ENCODE measurements at places on chromosomes 3 and 15.
A peak's percentile ranks its signal among the peaks of the same experiment; 100 is the strongest.

DNA sequence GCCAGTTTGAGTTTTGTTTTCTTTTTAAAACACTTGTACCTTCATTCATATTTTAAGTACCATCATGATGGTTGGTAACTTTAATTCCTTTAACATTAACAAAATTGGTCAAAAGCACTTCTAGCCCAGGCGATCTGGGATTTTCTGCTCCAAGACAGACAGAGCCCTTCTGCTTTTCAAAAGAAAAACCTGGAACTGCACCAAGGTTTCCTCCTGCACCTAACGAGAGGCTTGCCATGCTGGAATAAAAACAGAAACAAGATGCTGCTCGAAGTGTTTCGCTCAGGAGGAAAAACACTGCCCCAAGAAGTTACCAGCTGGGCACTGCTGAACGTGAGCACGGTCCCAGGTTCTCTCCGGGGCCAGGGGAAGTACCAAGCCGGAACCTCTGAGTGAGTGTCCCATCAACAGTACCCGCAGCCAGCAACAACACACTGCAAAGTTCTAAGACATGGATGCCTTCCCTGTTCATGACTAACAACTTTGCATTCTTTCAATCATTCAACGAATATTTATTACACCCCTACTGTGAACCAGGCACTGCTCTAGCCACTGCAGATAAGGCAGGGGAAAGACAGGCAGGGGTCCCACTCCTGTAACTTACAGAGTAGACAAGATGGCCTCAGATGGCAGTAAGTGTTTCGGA lies 98.8 kb downstream of the XXYLT1 start:
- DNase-seq, result peak; percentile 61

DNA sequence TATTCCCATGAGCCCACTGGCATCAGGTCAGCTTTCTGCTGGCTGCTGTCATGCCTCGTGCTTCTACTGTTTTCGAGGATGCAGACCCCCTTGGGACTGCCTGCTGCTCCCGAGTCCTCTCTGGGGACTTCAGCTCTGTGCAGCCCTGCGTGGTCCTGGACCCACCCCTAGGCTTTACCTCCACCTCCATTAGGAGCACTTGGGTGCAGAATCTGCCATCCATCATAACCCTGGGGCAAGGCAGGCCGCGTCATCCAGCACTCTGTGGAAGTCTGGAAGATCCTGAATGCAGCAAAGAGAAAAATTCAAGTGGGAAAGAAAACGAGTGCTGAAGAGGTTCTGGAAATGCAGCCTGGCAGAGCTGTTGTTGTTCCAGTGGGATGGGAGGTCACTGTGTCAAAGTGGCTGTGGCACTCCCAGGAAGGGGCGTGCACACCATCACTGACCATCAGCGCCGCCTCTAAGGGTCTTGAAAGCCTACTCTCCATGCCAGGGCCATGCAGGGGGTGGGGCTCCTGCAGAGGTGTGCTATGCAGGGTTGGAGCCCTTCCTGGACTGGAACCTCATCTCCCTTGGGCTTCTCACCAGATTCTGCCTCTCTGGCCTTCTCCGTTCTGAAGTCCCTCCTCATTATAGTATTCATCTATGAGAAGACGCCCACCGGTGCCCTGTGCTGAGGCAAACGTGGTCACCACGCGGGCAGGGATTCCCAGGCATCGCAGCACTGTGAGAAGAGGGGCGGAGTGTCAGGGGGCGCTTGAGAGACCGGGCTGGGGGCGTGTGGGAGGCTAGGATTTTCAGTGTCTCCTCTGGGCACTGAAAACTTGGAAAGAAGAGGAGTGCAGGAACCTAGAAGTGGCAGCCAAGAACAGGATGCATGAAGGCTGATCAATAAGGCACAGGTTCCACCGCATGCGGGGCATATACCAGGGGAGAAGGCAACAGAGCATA lies 12.5 kb downstream of the EPB42 start:
- no peak for DNase-seq

GRCh38 chr3:77932926-77933325 lies 893.0 kb downstream of the ROBO2 start:
- no peak for DNase-seq

DNA sequence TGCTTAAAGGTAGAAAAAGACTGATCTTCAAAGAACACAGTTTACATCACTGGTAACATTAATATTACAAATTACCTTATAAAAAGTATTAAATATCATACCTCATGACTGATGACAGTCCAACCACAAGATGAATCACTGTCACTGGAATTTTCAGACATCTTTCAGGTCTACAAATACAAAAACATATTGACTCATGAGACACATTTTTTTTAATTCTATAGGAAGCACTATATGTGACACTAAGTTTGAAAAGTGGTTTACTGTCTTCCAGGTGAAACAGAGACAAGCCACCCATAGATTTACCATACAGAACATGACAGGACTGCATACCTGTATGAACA lies 18.9 kb downstream of the CCPG1 start:
- DNase-seq, result peak; percentile 7

GRCh38 chr15:92118162-92118935 lies 264.8 kb downstream of the SLCO3A1 start:
- peak; percentile 44 for DNase-seq

GRCh38 chr15:71202712-71203111 lies 87.4 kb downstream of the THSD4 start:
- DNase-seq, result no peak

DNA sequence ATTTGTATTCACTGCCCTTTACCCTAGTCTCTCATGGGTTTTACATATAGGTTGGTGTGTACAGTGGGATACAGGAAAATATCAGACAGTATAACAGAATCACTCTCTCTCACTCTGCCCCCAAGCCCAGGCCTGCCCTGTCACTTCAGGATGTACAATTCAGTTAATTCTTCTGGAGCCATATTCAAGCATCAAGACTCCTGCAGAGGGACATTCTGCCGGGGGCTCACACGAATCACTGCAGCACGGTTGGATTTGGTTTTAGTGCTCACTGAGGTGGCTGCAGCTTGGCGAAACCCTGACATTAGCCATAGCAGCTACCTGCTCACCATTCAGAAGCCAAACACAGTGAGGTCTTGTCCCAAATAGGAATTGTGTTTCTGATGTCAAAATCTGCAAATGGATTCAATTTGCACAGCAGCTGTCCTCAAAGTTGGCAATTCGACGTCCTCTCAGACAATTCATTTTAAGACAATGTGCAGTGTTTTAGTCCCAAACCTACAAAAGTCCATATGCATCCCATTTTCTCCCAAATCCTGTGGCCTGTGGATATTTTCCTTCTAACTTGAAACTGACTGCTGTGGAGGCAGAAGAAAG lies 82.9 kb downstream of the CHSY1 start:
- DNase-seq, result no peak

GRCh38 chr3:136671921-136672320 lies 80.3 kb downstream of the STAG1 start:
- DNase-seq, result peak; percentile 11

- DNase-seq, result no peak
These were observed 41.7 kb downstream of the SLCO2A1 start for GRCh38 chr3:133987948-133988484.

- DNase-seq, result no peak
These were observed 21.5 kb downstream of the SLC6A20 start for GRCh38 chr3:45774581-45775521.

DNA sequence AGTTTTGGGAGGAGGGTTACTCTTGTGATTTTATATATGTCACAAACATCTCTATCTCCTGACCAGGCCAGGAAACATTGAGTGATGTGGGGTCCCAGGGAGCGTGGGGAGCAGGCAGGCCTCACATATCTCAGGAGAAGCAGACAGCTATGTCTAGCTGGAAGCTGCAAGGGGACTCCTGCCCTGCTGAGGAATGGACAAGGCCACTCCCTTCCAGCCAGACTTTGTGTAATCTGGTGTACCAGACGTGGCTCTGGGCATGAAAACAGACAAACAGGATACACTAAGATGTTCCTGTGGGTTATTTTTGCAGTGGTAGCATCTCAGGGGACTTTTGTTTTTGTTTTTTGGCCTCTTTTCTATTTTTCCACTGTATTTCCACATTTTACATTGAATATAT lies 23.2 kb downstream of the CYP8B1 start:
- peak; percentile 30 for DNase-seq

- no peak for DNase-seq
These were observed 31.3 kb downstream of the MGA start for GRCh38 chr15:41691471-41691870.

GRCh38 chr15:81310480-81310879 lies 13.5 kb downstream of the STARD5 start:
- no peak for DNase-seq

- no peak for DNase-seq
These were observed 875.1 kb upstream of the EPHA6 start for GRCh38 chr3:95939235-95939809.

GRCh38 chr3:150372722-150373121 lies 35.4 kb upstream of the TSC22D2 start:
- DNase-seq, result no peak

- peak; percentile 49 for DNase-seq
These were observed 2.8 kb downstream of the TMEM115 start for GRCh38 chr3:50356553-50356952.

DNA sequence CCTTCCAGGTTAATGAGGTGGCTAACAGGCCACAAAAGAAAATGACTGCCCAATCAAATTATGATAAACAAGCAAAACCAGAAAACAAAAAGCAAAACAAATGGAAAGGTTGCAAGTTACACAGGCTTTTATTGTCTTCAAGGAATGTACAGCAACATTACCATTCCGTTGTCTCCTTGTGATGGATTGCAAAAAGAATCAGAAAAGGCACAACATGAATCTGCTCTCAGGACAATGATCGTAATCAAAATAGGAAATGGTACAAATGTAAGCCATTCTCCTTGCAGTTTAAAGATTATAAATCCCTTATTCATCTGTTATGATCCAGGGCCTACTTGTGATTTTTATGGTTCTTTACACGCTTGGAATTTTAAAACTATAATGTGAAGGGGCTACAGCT lies 125.8 kb downstream of the ECT2 start:
- DNase-seq, result no peak

GRCh38 chr3:14988988-14989394 lies 41.6 kb downstream of the NR2C2 start:
- DNase-seq, result no peak

- no peak for DNase-seq
These were observed 38.5 kb downstream of the HMCES start for GRCh38 chr3:129317014-129317771.

DNA sequence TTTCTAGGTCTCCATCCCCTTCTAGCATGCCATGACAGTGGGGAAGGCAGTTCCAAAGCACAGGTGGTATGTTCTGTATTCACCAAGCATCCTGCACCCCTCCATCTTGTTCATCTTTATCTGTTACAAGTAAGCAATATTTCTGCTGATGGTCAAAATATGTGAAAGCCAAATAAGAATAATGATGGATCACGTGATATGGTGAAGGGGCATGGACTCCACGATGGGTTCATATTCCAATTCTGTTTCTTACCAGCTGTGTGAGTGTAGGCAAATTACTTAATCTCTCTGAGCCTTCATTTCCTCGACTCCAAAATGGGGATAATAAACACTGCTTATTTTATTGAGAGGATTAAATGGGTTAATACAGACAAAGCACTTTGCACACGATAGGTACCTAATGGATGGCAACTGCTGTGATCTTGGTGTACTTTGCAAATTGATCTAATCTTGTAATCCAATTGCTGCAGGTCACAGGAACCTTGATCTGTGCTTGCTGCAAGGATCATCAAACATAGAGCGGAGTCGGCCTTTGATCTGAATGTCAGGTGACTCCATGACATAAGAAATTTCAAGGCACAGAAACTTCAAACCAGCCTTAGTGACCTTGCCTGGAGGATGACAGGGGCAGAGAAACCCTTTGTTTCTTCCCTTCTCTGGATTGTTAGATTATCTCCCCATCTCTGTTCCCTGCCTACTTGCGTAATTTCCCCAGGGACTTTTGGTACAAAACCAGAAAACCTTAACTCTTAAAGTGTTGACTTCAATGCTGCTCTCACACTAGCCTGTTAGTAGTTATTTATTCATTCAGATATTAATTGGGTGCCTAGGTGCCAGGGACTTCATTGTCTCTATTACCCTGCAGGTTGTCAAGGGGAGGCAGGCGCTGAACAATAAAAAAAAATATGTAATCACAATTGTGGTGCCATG lies 25.8 kb downstream of the SIAH2 start:
- DNase-seq, result no peak

DNA sequence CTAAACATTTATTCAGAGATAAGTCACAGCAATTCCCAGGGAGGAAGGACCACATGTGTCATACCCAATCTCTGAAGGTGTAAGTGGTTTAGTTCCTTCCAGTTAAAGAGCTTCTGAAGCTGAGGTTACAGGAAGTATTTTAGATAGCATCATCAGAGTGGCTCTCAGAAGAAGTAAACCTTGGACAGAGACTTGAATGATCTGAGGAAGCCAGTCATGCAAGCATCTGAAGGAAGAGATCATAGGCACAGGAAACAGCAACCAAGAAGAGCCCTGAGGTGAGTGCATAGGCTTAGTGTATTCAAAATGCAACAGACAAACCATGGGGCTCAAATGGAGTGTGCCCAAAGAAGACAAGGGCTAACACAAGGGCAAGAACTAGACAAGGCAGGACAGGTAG lies 210.3 kb downstream of the ULK4 start:
- DNase-seq, result no peak

DNA sequence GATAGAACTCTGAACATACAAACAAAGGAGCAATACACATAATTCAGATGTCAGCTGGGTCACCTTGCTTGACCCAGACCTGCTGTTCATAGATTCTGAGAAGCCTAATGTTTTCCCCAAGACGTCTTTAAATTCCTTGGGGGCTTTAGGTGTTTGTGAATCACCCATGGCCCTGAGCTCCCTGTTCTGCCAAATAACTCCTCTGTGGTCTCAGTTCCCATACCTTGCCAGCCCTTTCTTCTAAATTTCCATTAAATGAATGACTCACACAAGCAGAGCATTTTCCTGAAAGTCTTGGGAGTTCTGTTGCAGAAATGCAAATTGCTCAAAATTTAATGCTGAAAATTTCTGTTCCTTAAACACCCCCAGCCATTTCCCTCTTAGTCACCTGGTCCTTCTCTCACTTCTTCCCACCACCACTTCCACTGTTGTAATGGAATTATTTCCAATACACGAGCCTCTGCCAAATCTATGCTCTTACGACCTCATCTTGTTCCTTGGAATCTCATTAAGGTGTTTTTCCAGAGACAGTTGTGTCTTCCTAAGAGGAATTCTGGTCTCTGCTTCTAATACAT lies 33.4 kb upstream of the PSMD6 start:
- DNase-seq, result no peak

DNA sequence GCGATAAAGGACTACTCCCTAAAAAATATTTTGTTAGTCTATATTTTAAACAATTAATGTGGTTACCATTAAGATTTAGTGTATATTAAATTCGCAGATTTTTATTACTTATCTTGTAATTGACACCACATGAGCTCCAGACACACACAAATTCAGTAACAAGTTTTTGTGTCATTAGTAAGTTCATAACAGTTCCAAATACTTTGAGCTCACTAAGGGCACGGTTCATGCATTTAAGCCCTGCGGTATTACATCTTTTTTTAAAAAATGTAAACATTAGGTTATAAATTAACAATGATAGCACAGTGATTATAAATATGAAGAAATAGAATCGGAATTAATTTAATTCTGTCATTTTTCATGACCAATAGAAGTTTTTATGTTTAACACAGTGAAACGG lies 317.3 kb downstream of the ZNF385D start:
- DNase-seq, result no peak

- DNase-seq, result peak; percentile 75
These were observed 60.5 kb downstream of the ITGB5 start for GRCh38 chr3:124826703-124827102.

- DNase-seq, result no peak
These were observed 124.7 kb upstream of the RAD18 start for GRCh38 chr3:9087831-9088413.
